NCI-H2171 treated with DMSO at 0.1 percent for 48 hours (cell line): ENCODE measurements at places on chromosomes 4 and X.

- DNase-seq: no peak
Observed at GRCh38 chr4:150896497-150896896, 118.6 kb downstream of the LRBA start.

GRCh38 chrX:110146521-110146920 is 143.6 kb downstream of the TMEM164 start:
- peak; percentile 20 for DNase-seq

GRCh38 chr4:122584519-122584918 is 36.3 kb downstream of the IL21 start:
- no peak for DNase-seq

- DNase-seq: no peak
Observed at GRCh38 chr4:22474636-22475310, 41.1 kb downstream of the ADGRA3 start.

GRCh38 chrX:100072336-100072735 is 337.7 kb downstream of the PCDH19 start:
- no peak for DNase-seq

DNA sequence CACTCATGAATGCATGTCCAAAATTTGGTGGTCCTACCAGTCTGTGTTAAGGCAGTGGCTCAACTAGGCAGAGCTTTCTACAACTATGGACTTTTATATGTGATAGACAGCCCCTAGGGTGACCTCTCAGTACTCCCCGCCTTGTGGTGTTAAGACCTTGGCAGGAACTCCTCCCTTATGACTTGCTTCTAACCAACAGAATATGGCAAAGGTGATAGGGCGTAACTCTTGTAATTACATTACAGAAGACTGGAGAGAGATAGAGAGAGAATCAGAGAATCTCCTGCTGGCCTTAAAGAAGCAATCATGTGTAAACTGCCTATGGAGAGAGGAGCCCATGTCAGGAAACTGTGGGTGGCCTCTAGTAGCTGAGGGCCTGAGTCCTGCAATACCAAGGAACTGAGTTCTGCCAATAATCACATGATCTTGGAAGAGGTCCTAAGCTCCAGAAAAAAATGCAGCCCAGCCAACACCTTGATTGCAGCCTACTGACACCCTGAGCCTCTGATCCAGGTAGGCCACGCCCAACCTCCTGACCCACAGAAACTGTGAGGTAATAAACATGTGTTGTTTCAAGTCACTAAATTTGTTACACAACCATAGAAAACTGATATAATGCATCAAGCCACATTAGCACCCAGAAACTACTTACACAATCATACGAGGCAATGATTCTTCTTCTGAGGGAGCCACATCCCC is 68.9 kb downstream of the INPP4B start:
- no peak for DNase-seq

- peak; percentile 68 for DNase-seq
Observed at GRCh38 chr4:137635108-137635507, 102.8 kb upstream of the PCDH18 start.

DNA sequence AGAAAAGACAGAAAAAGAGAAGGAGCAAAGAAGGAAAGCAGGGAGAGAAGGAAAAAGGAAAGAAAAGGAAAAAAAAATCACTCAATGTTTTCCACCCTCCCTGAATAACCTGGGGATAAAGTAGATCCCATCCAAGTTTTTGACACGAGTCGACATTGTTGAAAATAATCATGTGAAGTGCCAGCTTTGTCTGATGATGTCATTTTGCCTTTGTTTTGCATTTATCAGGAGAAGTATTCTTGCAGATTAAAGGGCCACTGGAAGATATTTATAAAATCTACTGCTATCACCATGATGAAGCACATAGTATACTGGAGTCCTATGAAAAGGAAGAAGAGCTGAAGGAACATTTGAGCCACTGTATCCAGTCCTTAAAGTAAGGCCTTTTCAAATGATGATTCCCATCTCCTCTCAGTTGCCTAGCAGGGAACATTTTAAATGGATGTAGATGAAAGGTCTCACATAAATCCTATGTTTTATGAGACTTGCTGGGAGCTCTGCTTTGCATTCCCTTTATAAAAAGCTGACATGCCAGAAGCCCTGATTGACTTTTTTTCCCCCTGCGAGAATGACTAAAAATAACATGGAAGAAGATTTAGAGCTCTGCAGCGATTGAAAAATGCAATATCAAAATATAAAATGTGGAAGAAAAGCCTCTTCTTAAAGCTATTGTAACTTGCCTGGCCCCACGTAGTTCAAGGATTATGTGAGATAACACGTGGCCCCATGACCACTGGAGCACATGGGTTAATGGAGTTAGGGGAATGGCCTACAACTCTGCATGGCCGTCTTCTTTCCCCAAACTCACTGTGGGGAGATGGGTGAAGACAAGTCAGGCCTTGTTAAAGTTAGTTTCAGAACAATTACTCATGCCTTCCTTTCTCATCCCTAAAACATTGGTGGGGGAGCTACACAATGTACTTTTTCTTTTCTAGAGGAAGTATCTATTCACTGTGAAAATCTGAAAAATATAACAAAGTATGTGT is 77.5 kb downstream of the INTS12 start:
- DNase-seq: no peak

DNA sequence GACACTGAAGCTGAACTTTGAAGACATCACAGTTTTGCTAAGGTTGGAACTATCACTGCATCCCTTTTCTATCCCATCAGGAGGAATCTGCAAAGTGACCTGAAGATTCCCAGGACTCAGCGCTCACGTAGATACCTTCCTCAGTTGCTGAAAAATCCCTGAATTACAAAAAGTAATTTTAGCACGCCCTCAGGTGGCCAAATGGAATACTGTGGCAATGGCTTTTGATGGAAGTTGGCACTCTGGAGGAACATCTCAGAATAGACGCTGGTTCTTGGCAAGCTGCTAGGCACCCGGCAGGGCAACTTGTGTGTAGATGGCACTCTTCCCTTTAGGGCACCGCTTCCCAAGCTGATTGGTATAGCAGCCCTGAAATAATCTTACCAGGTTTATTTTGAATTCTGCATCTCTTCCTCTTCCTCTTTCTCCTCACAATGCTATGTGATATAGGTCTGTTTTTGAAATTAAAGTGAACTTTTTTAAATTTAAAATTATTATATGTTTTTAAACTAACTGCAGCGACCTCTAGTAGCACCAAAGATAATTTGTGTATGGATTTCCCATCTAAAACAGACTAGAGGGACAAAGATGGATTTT is 16.3 kb upstream of the ESX1 start:
- DNase-seq: no peak

- DNase-seq: no peak
Observed at GRCh38 chr4:136918772-136919171, 613.5 kb downstream of the PCDH18 start.

- no peak for DNase-seq
Observed at GRCh38 chr4:153787061-153787560, 1.8 kb downstream of the SFRP2 start.

GRCh38 chrX:119570351-119570835 is 4.0 kb upstream of the UBE2A start:
- DNase-seq: no peak

DNA sequence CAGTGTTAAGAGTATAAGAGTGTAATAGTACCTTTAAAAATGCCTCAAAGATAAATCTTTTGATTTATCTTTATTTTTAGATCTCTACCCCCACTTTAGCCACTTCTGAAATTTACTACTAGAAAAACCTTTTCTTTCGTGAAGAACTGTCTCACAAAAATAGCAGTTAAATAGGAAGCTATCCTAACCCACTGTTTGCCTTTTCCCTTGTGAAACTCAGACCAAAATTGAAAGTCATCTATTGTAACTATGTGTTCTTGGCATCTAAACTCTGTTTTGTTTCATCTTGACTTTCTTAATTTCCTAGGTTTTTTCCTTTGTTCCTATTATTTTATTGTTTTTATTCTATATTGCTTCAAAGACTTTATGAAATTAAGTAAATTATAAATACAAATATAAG is 7.8 kb upstream of the TMEM144 start:
- no peak for DNase-seq

- no peak for DNase-seq
Observed at GRCh38 chrX:2490634-2491033, 10.1 kb downstream of the DHRSX start.

- DNase-seq: no peak
Observed at GRCh38 chrX:475926-476723, 89.4 kb upstream of the PPP2R3B start.

- no peak for DNase-seq
Observed at GRCh38 chrX:42025861-42026260, 102.5 kb upstream of the CASK start.

DNA sequence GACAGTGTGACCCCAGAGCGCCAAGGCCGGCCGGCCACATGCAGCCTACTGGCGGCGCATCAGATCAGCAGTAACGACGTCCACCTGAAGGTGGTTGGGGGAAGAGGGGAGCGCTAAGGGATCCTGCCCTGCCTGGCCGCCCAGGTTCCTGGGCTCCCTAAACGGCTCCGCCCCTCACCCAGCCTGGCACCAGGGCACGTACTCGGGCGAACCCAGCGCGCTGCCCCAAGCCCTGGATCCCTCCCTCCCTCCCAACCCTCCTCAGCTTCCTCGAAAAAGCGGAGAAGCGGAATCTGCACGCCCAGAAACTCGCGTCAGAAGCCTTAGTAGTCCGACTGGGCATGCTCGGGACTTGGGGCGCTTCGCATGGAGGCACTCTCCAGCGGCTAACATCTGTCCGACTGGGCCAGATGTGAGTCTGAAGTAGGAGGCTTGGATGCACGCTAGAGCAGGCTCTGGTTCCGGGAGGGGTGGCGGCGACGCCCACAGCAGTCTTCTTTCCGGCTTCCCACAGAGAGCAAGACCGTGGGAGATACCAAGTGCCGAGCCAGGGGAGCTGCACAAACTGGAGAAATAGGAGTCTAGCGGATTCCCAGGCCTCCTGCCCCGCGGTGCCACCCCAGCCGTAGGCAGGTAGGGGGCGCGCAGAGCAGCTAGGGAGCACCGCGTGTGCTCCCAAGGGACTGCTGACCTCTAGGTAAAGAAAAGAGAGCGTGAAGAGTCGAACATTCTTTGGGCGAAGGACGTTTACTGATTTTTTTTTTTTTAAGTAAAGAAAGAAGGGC is 114.3 kb upstream of the TEX13C start:
- DNase-seq: no peak

DNA sequence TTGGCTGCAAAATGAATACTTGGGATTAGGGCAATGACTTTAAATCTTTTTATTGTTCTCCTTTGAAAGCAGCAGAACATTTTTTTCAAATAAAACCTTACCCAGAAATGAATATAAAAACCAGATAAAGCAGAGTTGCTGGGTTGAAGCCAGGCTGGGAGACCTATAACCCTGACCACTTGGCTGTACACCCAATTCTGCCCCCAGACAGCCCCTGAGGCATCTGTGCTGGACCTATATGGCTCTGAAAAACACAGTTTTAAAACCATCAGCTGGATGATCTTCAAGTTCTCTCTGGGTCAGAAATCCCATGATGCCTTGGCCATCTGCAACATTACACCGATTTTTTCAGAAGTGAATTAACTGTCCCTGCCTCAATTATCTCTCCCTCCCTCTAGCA is 23.7 kb upstream of the GLRA2 start:
- no peak for DNase-seq

DNA sequence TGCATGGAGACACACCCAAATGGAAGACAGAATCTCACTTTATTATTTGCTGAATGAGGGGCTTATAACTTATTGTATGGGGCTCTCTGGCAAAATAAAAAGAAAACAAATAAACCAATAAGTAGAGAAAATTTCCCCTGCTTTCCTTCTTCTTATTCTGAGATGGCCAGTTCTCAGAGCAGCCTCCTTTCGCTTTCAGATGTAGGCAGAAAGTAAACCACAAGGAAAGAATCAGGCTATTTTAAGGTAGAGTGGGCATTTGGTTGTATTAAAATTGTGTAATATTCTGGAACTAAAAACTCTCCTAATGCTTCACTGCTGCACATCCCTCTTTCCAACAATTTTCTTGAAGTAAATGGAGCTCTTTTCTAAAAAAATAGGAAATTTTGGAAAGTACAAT is 241.8 kb downstream of the GALNTL6 start:
- DNase-seq: no peak

DNA sequence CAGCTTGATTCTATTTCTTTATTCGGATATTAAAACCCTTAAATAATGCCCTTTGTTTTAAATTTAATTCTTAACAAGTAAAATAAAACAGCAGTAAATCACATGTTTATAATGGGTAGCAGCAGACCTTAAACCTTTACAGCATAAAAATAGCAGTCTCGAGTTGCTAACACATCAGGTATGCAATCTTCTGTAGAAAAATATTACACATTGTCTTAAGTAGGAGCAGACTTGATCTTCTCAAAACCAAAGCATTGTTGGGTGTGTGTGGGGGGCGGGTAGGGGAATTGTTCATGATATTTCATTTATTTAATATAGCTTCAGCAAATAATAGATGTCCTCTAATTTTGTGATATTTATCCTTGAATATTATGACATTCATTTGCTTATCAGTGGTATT is 331.4 kb downstream of the PCDH7 start:
- DNase-seq: no peak

- DNase-seq: peak; percentile 70
Observed at GRCh38 chr4:185811509-185812364, at the start of gene SORBS2. Gene SORBS2, minus strand, starts transcription at chr4:185812194. Its CDS starts 121,623 bp downstream, at chr4:185690571.

GRCh38 chr4:8215001-8215427 is 15.9 kb downstream of the SH3TC1 start:
- peak; percentile 59 for DNase-seq
